Heart left ventricle (tissue), 16 donors: ENCODE measurements at places on chromosomes 3 and 15. TPM values are rescaled to one million over a fixed set of nuclear protein-coding genes. Genes with fewer than 3 reads are reported as not detected.

MYZAP gene
- 1,065 TPM for total RNA-seq

DNA sequence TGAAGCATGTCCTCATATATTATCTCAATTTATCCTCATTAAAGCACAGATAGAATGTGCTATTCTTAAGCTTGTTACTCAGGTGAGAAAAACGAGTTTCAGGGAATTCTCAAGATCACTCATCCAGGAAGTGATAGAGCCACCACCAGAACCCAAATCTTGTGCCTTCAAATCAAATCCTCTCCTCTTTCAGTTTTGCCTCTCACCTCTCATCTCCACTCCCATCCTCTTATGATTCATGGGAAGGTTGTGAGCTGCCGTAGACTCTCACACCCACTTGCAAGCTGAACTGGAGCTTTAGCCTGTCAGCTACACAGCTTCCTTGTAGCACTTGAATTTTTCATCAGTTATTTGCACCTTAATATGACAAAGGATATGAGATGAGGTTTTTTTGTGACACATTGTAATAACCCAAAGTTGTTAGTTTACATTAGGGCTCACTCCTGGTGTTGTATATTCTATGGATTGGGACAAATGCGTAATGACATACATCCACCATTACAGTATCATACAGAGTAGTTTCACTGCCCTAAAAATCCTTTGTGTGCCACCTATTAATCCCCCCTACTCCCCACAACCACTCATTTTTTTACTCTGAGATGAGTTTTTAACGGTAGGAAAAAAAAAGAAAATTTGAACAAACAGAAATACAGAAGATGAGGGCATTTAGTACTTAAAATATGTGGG lies 25.7 kb downstream of the GPR15 start:
- DNase-seq: no peak

- DNase-seq: no peak
Measured at GRCh38 chr3:133401374-133402135, 1.7 kb downstream of the BFSP2 start.

- no peak for DNase-seq
Measured at GRCh38 chr3:132616780-132617179, 19.7 kb downstream of the ACKR4 start.

DNA sequence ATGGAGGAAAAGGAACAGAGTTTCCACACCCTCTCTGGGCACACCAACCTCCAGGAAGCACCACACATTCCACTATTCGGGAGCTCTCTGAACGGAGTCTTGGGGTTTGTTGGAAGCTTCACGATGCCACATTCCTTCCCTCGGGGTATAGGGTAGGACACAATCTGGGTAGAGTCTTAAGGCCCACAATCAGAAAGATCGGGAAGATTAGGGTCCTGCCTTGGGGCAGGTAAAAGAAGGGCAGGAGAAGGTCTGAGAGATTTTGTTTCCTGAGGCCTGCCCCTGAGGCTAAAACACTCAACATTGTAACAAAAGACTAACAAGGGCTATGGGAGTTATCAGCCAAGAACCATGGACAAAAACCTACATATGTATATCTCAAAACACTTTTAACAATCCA lies 89.2 kb upstream of the RAP2B start:
- DNase-seq: no peak

DNA sequence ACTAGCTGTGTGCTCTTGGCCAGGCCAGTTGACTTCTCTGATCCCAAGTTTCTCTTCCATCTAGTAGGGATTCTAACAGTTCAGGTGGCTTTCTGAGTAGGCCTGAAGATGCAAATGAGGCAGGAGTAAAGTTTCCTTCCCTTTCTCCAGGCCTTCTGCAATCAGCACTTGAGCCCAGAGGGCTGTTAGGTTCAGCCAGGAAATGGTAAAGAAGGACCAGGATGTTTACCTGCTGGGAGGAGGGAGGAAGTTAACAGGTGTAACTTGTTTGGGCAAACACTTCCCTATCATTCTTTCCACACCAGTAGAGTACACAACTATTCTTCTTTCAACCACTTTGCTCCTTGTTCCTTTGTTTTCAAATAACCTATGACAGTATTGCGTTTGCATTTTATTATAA lies 13.3 kb upstream of the TNFSF10 start:
- DNase-seq: no peak

GRCh38 chr15:23595368-23595767 lies 29.9 kb downstream of the MKRN3 start:
- no peak for DNase-seq

DNA sequence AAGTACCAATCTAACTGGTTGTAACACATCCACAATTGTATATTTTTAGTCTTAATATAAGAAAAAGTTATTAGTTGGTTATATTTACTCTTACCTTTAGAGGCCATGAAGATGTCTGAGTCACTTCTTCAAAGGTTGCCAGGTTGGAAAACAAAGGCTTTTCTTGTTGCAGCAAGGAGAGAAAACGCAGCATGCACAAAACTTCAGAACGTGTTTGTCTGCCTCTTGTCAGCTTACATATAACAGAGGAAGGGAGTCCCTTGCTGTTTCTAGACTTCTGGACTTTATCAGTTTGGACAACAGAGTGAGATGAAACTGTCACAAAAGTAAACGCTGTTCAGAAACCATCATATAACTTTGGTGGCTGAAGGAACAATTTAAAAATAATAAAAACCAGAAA lies at the start of gene PLSCR5:
PLSCR5 (minus strand) TSS at position 241 of the 400 bp plus-strand sequence; CDS start at position 107, 134 bp downstream.
- DNase-seq: no peak

ANKRD34C gene
- total RNA-seq: 0.09 TPM

DNA sequence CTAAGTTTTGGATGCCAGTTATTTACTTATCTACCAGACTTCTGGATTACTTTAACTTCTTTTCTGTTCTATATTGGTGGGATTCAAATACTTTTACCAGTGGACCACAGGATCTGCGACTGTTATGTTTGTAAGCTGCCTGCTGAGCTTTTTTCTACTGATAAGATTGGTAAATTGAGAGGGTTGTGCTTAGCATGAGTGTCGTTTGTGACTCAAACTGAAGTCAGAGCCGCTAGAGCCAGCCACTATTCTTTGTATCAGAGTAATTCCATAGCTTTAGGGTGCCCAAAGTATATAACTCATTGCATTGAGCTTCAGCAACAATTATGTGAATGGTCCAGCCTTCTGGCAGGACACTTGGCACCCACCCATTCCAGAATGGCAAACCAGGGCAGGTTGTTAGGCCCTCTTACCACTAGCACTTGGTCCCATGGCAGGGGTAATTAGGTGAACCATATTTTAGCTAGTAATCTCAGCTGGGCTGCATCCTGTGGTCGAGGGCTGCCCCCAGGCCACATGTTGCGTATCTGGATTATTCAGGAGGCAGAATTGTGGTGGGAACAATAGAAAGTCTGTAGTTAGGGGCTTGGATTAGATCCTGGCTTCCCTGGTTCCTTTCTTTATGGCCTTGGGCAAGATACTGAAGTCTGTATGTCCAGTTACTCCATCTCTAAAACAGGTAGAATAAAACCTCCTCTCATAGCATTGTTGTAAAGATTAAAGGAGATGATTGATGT lies 6.0 kb downstream of the PLCL2 start:
- DNase-seq: no peak

SUSD5 gene
- total RNA-seq: 0.69 TPM

- DNase-seq: no peak
Measured at GRCh38 chr3:197003461-197004385, 25.9 kb downstream of the MELTF start.

SLC6A20 gene
- not detected for total RNA-seq
